ENCODE measurements at places on chromosomes 12 and 14.

GRCh38 chr14:72965249-72965648, 39.0 kb downstream of the DCAF4 start:
- no peak for DNase-seq

DNA sequence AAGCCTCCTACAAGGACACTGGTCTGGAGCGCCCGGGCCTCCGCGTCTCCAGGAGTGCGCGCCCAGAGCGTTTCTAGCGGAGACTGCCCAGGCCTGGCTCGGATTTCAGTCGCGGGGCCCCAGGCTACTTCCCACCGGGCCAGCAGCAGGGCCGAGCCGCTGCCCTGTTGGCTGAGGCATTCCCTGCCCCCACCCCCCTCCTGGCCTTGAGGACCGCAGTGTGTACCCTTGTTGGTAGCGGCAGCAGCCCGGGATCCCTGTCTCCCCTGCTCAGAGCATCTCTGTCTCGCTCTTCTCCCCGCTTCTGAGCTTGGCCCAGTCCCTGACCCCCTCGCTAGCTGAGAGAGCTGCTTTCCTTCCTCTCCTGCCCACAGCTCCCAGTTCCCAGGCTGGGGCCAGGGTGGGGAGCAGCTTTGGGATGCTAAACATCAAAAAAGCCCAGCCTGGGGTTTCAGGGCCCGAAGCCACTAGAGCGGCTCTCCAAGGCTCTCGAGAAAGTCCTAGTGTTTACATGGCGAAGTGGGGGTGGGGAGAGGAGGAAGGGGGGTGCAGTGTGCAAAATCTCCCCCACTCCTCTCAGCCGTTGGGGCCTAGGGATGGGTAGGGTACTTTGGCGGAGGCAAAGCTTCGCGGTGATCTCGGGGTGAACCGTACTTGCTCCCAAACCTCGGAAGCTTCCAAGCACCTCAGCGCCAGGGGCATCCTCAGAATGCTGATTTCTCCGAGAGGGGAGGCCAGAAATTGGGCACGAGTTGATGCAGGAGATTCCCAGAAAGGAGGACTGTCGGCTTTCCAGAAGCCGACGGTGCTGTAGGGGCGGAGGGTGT, 6.4 kb downstream of the NKX2-1 start:
- no peak for DNase-seq

DNA sequence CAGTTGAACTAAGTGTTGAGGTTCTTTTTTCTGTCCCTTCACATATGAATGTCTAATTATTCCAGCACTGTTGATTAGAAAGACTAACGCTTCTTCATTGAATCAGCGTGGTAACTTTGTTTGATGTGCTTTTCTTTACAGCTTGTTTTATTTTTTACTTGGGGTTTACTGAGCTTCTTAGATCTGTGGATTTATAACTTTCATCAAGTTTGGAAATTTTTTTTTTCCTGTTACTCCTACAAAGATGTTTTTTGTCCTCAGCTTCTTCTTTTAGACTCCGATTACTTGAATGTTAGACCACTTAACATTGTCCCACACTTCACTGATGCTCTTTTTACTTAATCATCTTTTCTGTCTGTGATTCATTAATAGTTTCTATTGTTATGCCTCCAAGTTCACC, 31.5 kb downstream of the NTN4 start:
- no peak for DNase-seq

DNA sequence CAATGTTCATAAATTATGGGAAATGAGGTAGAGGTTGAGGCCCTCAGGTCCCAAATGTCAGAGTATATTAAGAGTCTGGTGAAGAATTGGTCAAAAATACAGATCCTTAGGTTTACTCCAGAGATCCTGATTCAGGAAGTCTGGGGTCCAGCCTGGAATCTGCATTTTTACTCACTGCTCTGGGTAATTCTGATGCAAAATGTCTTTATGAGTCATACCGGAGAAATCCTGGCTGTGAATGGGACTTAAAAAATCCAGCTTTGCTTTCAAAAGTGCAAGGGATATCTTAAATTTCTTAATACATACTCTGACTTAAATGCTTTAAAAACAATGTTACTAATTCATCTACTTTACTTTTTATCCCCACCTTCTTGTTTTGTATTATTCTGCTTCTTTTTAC, 74.5 kb downstream of the FERMT2 start:
- no peak for DNase-seq

GRCh38 chr14:23359167-23359626, 5.8 kb downstream of the EFS start:
- DNase-seq = no peak

- DNase-seq = no peak
Observed at GRCh38 chr12:67042697-67043131, 226.4 kb upstream of the CAND1 start.

GRCh38 chr14:57526942-57527341, 33.3 kb upstream of the CCDC198 start:
- DNase-seq = no peak

GRCh38 chr12:114968727-114969126, 284.8 kb upstream of the TBX3 start:
- no peak for DNase-seq

DNA sequence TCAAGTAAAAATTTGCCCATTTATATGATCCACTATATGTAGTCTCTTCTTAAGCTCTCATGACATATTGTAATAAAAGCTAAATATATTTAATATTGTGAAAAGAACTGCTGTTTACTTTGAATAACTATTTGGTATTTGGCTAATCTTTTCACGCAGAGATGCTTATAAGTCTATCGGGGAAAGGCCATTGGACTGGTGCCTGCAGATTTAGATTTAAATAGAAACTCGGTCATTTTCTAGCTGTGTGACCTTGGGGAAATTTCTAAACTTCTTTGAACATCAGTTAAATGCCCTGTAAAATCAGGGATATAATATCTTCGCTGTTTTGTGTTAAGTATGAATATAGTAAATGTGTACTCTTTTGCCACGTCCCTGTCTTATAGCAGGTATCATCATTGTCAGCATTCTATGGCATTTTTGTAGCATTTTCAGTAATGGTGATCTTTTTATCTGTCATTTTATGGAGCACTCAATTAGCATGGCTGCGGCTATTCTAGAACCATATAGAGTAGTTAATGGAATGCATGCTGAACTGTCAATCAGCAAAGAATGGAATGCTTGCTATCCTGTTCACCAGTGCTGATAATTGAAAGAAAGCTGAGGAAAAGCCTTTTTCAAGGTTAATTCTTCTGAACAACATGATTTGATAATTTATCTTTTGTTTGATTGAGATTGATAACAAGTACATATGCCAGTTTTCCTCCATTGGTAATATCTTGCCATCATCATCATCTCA, 181.2 kb downstream of the TMTC2 start:
- peak; percentile 28 for DNase-seq

- DNase-seq = no peak
Observed at GRCh38 chr14:90628825-90629224, 187.4 kb downstream of the TTC7B start.

DNA sequence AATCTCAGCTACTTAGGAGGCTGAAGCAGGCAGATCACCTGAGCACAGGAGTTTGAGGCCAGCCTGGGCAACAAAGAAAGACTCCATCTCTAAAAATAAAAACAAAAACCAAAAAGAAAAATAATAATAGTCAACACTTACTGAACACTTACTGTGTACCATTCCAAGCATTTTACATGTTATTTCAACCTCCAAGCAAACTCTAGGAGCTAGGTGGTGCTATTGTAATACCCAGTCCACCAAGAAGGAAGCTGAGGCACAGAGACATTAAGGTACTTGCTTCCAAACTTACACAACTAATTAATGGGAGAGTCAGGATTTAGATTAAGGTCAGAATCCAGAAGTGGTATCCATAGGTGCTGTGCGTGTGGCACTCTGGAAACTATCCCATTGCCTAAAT, 13.7 kb upstream of the OR6J1 start:
- DNase-seq = no peak

DNA sequence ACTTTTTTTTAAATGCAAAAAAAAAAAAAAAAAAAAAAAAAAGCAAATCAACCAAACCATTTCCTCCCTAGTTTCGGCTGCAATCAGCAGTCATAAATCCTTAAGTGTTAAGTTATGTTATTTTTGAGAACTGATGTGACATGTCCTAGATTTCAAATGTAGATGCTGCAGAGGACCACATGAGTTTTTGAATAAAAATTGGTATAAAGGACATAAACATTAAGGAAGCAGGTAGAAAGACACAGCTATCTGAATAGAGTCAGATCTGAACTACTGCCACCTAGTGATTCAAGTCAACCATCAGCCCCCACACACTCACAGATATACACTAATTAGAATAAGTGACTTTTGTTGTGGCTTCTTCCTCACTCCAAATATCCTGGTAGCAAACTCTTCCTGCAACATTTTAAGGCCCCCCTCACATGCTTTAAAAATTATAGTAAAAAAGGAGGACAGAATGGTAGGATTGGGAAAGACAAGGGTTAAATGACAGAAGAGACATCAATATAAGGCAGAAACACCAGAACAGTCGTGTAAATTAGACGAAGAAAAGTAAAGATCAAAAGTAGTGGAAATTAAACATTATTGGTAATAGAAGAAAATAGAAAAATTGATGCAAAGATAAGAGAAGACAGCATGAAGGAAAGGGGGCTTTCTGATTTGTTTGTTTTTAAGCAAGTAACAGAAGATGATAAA, 394.5 kb upstream of the ATP2B1 start:
- no peak for DNase-seq

- DNase-seq = no peak
Observed at GRCh38 chr12:76879710-76880518, 1.1 kb upstream of the CSRP2 start.

- no peak for DNase-seq
Observed at GRCh38 chr12:51115533-51115932, 32.1 kb upstream of the CSRNP2 start.
